ENCODE measurements at places on chromosomes 2 and 18. TPM values are rescaled to one million over a fixed set of nuclear protein-coding genes. Genes with fewer than 3 reads are reported as not detected.

GRCh38 chr2:238166391-238167343 is 7.9 kb downstream of the ERFE start:
- DNase-seq = peak; percentile 12

UGT1A6 gene
- not detected for total RNA-seq

SIX3 gene
- not detected for total RNA-seq

NEU4 gene
- total RNA-seq = not detected

DNA sequence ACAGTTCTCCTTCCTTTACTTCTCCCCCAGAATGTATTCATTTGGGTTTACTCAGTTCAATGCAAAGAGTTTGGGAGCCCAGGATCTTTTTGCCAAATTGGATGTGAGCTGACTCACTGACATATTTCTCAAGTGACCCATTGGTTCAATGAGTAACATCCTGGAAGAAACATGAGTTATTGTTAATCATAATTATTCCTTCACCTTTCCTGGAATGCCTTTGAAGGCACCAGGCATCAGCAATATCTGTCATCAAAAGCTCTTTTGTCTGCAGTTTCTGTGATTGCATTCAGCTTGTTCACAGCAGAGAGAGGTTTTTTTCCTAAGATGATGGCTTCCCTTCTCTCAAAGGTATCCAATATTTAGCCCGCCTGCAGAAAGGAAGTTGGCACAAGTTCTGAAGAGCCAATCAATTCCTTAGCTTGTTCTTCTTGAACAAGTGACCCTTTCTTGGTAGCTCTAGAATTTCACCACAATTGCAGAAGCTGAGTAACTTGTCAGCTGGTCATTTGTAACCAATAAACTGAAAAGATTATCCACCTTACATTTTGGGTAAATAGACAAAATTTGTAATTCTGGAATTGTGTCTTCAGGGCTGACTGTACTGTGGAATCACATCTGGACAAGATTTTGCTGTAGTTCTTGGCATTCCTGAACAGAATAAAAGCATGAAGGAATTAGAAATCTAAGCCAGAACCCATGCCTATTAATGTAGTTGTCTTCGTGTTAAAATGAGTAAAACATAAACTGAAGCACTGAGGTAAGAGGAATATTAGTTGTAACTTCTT is 72.2 kb upstream of the TMEM17 start:
- DNase-seq = no peak

- DNase-seq = no peak
These were observed 130.9 kb upstream of the ASB18 start for GRCh38 chr2:236395067-236395466.

- no peak for DNase-seq
These were observed 154.1 kb downstream of the BAZ2B start for GRCh38 chr2:159462201-159462785.

DNA sequence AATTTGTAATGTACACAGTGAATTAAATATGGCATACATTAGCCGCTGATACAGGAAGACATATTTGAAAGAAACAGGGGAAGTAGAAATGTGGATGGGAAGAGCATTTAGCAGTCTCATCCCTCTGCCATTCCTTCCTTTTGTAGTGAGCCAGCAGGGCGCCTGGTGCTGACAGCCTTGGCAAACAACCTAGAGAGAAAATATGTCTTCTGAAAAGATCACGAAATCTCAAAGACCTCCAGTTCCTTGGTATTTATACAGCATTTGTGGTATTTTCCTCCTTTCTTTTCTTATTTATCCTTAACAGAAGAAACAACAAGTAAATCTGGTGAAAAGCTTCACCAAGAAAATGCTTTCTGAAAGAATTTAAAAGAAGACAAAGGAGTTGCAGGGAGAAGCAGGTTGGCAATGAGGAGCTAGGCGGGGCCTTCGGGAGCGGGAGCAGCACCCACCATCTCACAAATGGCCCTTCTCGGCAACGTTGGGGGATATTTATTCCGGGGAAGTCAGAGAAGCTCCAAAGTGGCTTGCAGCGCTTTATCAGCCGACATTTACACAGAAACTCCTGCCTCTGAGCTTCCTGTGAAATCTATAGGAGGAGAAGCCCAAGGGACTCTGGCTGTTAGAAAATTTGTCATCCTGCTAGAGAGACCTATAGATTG is 406.1 kb upstream of the NRP2 start:
- DNase-seq = no peak

- no peak for DNase-seq
These were observed 4.1 kb downstream of the CDK5R2 start for GRCh38 chr2:218963601-218964000.

DNA sequence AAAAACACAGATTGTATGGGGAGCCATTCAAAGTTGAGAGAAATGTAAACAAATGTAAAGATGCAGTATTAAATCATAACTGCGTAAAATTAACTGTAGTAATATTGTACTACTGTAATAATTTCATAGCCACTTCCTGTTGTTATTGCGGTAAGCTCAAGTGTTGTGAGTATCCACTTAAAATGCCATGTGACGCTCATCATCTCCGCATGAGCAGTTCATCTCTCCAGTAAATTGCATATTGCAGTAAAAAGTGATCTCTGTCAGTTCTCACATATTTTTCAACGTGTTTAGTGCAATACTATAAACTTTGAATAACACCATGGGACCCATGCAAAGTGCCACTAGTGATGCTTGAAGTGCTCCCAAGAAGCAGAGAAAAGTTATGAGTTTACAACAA is 41.8 kb upstream of the SP3 start:
- DNase-seq = no peak

CCDC85A gene
- total RNA-seq = 4.4 TPM

DNA sequence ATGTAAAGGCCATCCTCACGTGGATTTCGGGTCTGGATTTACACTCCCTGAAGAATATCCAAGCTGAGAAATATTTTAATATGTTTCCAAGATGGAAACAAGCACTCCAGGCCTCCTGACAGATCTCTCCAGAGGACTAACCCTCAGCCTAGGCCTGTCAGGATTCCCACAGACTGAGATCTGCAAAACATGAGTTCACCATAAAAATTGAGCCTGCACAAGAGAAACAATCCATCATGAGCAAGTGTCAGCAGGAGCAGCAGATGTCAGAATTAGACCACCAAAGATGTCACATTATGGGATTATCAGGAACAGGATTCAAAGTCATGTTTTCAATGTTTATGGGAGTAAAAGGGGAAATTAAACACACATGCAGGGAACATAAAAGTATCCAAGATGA is 191.3 kb downstream of the TFCP2L1 start:
- no peak for DNase-seq

- DNase-seq = no peak
These were observed 69.5 kb downstream of the ARL4C start for GRCh38 chr2:234427081-234428061.

DNA sequence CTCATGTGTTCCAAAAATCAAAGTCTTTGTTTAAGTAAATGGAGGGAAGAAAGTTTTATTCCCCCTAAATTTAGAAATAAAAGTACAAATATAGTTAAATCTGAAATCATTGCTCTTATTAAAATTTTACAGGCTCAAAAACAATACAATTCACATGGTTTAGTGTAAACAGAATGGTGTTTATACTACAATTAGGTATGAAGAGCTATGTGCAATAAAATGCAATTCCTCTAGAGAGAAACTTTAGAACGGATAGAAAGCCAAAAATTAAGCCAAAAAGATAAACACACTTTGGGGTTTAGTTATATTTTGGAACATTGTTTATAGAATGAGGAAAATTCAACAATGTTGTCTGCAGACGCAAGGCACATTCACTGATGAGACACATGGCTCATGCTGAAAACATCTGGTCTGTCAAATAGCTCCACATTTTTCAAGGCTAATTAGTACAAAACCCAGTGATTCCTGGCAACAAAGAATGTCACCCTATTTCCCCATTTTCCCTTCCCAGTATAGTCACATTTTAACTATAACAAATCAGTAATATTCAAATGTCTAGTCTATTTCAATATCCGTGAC is 103.3 kb downstream of the EXOC6B start:
- no peak for DNase-seq

CLIP4 gene
- total RNA-seq = 33.6 TPM

GRCh38 chr2:30162806-30163205 is 16.0 kb downstream of the YPEL5 start:
- DNase-seq = no peak

GRCh38 chr2:181378491-181378890 is 78.7 kb upstream of the ITGA4 start:
- no peak for DNase-seq

NT5C1B gene
- total RNA-seq = not detected

- no peak for DNase-seq
These were observed 15.2 kb downstream of the GKN2 start for GRCh38 chr2:68937346-68938055.

- no peak for DNase-seq
These were observed 67.0 kb downstream of the CACNB4 start for GRCh38 chr2:152031747-152032306.

GRCh38 chr2:10252661-10253060 is 50.0 kb upstream of the HPCAL1 start:
- no peak for DNase-seq

- DNase-seq = peak; percentile 44
These were observed 44.5 kb downstream of the SPTBN1 start for GRCh38 chr2:54500404-54501205.

LTBP1 gene
- total RNA-seq = 88.9 TPM

GRCh38 chr2:86238354-86238753 is 39.1 kb downstream of the MRPL35 start:
- DNase-seq = no peak

DNA sequence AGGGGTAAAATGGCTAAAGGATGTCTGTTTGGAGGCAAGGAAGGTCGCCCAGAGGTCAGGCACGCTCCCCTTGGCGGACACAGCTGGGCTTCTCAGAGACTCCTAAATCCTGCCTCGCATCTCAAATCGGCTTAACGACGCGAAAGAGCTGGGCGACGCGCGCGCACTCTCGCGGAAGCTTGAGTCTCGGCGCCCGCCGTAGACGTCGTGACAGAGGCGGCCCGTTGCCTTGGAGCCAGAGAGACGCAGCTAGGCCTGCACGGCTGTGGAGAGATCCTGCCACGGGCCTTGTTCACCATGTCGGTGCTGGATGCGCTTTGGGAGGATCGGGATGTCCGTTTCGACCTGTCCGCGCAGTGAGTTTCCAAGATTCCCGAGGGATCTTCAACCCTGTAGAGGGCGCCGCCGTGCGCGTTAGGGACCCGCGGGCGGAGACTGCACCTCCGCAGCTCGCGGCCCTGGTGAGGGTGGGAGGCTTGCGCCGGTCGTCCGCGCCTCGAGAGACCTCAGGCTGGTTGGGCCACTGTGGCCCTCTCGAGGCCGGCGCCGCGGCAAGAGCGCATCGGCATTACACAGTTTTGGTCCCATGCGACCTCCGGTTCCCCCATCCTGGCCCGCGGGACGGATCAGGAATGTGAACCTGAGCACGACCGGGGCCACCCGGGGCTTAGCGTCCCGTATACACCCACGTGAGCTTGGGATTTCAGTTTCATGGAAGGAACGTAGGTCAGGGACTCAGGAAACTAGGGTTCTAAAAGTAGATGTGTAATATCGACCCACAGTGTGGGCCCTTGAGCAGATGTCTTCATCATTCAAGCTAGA is at the start of gene BBS5:
Gene BBS5 (plus strand): TSS at position 238 of the 822 bp plus-strand sequence. CDS start 60 bp downstream, at position 298.
- DNase-seq = peak; percentile 86

GRCh38 chr2:156573710-156574109 is 137.5 kb downstream of the GPD2 start:
- no peak for DNase-seq

ITGAV gene
- total RNA-seq = 178 TPM

NAT8 gene
- not detected for total RNA-seq

ABCG5 gene
- not detected for total RNA-seq

HSBP1L1 gene
- total RNA-seq = 12.2 TPM

GRCh38 chr18:6505498-6505875 is 90.8 kb upstream of the L3MBTL4 start:
- DNase-seq = no peak

GBX2 gene
- total RNA-seq = not detected

- DNase-seq = peak; percentile 22
These were observed 197.0 kb downstream of the HRH4 start for GRCh38 chr18:24657444-24657842.

DNA sequence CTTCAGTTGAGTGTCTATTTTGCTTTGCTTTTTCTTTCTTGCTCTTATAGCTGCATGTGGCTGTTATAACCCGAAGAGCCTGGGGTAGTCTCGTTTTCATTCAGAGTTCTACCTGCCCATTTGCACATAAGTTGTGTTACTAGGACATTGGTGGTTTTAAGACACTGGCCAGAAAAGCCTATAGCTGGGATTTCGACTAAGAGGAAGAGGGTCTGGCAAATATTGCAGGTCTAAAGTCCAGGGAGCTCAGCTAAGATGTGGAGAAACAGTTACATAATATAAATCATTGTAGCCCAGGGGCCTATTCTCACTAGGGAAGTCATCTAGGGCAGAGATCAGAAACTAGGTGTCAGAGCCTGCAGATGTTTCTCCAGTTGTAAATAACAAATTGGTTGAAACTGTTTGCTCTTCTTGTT is 120.8 kb downstream of the BABAM2 start:
- no peak for DNase-seq

DNA sequence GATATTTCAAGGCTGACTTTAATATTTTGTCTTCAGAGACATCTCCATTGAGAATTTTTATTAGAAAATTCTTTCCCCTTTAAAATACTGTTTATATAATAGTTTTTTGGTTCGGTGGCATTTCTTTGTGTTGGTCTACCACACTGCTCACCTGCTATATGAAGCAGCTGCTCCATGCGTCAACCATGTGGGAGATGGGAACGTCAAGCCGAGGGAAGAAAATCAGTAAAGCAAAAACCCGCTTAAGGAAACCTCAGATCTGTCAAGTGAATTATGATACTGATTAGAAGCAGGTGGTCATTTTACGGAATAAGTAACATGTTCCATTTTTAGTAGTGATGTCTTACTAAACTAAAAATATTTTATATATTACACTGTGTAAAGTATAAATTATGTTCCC is 5.6 kb upstream of the TMEM17 start:
- no peak for DNase-seq

DNA sequence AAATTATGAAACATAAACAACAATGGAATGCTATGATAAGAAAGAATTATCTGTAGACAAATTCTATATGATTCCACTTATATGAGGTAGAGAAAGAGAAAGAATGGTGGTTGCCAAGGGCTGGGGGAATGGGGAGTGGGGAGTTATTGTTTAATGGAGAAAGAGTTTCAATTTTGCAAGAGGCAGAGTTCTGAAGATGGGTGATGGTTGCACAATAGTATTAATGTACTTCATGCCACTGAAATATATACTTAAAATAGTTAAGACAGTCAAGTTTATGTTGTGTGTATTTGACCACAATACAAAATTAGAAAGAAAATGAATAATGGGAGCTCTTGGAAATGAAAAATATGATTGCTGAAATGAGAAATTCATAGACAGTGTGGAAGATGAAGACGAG is 22.6 kb upstream of the FAM117B start:
- no peak for DNase-seq

LCT gene
- total RNA-seq = not detected

GRCh38 chr2:106886916-106887758 is 1.2 kb upstream of the ST6GAL2 start:
- DNase-seq = peak; percentile 30

- DNase-seq = no peak
These were observed 66.1 kb upstream of the NPAS2 start for GRCh38 chr2:100753881-100754280.

RTP5 gene
- total RNA-seq = not detected

GRCh38 chr2:20675701-20676352 is 8.9 kb downstream of the GDF7 start:
- DNase-seq = no peak

GRCh38 chr2:66583881-66584280 is 149.0 kb downstream of the MEIS1 start:
- DNase-seq = no peak
